ENCODE measurements at places on chromosomes 6 and 20.

GRCh38 chr6:41132254-41132653, 21.9 kb downstream of the TREML1 start:
- DNase-seq: no peak

DNA sequence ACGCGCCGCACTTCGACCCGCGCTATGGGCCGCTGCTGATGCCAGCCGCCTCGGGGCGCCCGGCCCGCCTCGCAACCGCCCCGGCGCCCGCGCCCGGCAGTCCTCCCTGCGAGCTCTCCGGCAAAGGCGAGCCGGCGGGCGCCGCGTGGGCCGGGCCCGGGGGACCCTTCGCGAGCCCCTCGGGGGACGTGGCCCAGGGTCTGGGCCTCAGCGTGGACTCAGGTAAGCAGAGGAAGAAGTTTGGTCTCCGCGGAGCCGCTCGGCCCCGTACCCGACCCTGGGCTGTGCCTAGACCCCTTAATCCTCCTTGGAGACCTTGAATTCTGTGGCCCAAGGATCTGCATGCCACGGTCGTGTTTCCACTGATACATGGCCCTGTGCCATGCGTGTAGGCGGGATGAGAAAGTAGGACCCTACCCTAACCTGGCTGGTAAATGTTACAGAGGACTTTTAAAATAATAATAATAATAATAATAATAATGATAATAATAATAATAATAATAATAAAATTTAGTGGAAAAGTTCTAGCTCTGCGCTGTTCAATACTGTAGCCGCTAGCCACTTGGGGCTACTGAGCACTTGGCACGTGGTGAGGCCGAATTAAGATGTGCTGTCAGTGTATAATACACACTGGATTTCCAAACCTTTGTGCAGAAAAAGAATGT, 5.6 kb downstream of the VGLL2 start:
- DNase-seq: no peak

- no peak for DNase-seq
These were observed 45.2 kb upstream of the RALY start for GRCh38 chr20:33948480-33948879.

- DNase-seq: no peak
These were observed 28.3 kb downstream of the NSFL1C start for GRCh38 chr20:1438361-1438760.

- DNase-seq: no peak
These were observed 15.2 kb downstream of the EIF2S2 start for GRCh38 chr20:34096699-34097444.

GRCh38 chr20:49541733-49542513, 26.0 kb downstream of the PTGIS start:
- peak; percentile 48 for DNase-seq

- no peak for DNase-seq
These were observed 184.4 kb upstream of the ZNF217 start for GRCh38 chr20:53778041-53778516.

- no peak for DNase-seq
These were observed 13.3 kb upstream of the SLC2A12 start for GRCh38 chr6:134065706-134066105.

- no peak for DNase-seq
These were observed 20.3 kb downstream of the ZMYND8 start for GRCh38 chr20:47336129-47336754.

DNA sequence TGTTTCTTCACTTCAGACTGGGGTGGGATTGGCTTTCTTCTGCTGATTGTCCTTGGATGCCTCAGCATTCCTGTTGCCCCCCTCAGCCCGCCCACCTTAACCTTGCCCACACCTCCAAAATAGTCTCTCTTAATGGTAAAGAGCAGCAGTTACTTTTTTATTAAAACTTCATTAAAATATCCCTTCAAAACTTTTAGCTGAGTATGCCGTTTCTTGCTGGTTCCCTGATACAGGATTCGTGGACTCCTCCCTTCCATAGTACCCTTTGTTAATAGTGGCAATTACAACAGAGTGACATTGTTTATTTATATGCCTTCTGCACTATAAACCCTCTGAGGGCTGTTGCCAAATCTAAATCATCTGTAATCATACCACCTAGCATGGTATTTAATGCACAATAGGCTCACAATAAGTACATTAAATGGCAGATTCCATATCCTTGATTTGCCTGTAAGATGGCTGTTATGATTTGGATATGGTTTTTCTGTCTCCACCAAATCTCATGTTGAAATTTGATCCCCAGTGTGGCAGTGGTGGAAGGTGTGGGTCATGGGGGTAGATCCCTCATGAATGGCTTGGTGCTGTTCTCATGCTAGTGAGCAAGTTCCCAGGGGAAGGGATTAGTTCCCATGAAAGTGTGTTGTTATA, 3.5 kb upstream of the MOCS1 start:
- no peak for DNase-seq

DNA sequence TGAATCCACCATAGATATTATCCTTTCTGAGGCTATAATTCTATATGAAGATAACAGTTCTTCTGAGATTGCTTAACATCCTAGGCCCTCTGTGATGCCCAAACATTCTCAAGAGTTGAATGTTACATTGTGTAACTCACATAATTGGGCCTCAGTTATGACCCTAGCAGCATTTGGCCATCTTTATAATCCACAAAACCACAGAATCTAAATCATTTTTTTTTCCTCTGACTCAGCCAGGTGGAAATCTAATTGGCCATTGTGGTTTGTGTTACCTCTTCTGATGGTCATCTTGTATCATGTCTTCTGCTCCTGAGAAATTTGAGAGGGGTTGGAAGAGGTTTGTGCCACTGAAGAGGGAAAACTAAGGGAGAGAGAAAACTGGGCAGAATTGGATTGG, 99.5 kb downstream of the LINC00237 start:
- DNase-seq: no peak

DNA sequence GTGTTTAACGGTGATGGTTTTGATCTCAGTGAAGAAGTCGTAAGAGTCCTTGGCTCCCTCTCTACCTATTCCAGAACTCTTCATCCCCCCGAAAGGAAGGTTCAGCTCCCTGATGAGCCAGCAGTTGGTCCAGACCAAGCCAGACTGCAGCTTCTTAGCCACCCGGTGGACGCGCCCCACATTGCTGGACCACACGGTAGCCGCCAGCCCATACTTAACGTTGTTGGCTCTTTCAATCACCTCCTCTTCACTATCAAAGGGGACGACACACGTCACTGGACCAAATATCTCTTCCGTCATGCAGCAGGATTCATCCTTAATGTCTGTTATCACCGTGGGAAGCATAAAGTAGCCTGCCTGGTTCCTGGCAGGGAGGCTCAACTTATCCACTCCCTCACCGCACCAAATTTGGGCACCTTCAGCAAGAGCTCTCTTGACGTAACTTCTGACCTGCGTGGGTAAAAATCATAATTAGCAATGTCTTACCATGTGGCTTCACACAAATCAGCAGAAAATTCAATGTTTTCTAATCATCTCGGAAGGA, 31.4 kb downstream of the ALDH8A1 start:
- no peak for DNase-seq

DNA sequence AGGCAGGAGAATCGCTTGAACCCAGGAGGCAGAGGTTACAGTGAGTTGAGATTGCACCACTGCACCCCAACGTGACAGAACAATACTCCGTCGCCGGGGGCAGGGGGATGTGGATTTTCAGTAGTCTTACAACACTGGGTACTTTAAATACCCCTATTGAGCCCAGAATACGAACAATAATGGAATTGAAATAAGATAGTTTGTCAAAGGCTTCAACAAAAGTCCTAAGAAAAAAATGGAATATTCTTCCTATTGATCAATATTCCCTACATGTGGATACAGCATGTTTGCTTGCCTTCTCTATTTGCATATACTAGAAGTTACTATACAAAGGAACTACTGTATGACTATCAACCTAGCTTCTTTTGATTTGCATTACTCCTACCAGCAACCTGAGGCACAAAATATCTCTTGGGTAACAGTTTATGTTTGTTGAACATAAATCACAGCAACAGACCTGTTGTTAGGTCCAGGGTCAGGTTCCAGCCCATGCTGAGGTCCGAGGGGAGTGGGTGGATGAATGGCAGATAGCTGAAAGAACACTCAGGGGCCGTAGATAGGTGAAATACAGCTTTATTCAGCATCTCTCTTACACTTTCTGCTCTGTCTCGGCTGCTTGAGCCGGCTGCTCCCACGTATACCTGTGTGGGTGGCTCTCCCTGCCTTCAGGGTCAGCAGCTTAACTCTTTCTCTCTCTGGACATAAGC, 23.8 kb downstream of the MAN1A1 start:
- no peak for DNase-seq

DNA sequence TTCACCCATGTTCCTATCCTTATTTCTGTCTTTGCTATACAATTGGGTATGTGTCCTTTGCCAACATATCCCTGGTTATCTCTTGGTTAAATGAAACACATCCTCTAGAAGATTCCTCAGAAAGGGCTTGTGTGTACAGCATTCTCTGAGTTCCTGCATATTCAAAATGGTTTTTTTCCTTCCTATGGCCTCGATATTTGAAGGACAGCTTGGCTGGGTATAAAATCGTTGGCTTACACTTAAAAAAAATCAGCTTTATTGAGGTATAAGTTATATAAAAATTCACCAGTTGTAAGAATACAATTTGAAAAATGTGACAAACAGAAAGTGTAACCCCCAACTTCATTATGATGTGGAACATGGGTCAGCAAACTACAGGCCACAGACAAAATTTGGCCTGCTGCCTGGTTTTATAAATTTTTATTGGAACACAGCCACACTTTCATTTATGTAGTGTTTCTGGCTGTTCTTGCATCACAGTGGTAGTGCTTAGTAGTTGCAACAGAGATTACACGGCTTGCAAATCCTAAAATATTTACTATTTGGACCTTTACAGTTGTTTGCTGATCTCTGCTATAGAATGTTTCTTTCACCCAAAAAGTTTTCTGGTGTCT, 16.7 kb downstream of the PCMT1 start:
- no peak for DNase-seq

- DNase-seq: no peak
These were observed 58.9 kb downstream of the KIZ start for GRCh38 chr20:21184819-21185218.

- DNase-seq: no peak
These were observed 642 bp downstream of the GZF1 start for GRCh38 chr20:23362392-23363256.

DNA sequence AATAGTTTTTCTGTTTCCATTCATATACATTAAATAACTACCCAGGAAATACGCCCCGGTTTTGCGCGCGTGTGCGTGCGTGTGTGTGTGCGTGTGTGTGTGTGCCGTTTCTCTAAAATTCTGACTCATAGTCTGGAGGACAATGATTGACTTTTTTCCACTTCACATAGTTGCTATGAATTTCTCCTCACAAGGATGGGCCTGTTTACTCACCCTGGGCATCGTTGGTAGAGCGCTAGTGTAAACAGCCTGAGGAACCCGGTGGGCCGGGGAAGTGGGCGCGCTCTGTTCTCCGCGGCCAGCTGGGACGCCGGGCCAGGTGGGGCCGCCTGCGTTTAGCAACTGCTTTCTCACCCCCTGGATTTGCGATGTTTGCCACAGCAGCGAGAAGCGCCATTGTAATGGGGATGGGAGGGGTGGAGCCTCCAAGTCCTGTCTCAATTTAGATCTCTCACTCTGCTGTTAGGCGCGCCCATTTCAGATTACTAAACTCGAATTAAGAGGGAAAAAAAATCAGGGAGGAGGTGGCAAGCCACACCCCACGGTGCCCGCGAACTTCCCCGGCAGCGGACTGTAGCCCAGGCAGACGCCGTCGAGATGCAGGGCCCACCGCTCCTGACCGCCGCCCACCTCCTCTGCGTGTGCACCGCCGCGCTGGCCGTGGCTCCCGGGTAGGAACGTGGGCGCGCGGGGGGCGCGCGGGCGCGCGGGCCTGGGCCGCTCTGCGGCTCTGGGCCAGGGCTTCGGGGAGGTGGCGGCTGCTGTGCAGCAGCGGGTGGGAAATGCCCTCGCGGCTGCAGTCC, at the start of gene CD109:
Gene CD109, plus strand, starts transcription at position 585 of the 803 bp plus-strand sequence. Its CDS starts 13 bp downstream, at position 598.
- DNase-seq: peak; percentile 57

DNA sequence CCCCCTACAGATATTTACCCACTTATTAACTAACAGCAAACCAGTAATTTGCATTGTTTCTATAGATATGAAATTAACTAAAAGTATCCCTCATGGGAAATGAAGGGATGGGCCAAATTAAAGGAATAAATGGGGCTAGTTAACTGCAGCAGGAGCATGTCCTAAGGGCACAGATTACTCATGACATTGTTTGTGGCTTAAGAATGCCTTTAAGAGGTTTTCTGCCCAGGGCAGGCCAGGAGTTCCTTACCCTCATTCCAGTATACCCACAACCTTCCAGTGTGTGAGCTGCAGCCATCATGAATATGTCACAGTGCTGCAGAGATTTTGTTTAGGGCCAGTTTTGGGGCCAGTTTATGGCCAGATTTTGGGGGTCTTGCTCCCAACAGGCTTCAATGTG, 1101.9 kb downstream of the PRIM2 start:
- no peak for DNase-seq

- no peak for DNase-seq
These were observed 268.6 kb downstream of the DLL1 start for GRCh38 chr6:170022291-170022722.

DNA sequence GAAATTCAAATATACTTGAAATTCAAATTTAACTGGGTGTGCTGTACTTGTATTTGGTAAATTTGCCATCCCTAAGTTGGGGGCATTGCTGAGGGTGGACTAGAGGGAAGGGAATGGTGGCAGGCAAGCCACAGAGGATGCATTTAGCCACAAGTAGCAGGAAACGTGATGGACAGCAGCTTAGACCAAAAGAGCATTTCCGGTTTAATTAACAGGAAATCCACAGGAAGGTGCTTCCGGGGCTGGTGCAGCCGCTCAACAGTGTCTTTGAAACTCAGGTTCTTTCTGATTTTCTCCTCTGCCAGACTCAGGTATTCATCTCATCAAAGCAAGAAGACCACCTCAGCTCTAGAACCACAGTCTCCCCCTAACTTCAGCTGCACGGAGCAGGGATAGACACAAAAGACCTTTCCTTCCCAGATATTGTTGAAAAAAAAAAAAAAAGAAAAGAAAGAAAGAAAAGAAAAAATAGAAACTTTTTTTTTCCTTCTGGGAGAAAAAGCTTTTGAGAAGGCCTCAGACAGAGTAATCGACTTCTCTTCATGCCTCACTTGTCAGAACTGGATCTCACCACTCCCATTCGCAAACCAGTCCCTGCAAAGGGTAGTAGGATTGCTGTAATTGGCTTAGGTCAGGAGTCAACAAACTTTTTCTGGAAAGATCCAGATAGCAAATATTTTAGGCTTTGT, 8.0 kb upstream of the BCAS1 start:
- DNase-seq: peak; percentile 5

- DNase-seq: no peak
These were observed 35.8 kb downstream of the PHIP start for GRCh38 chr6:79042088-79042798.

Measured in stimulated activated CD8-positive, alpha-beta memory T cell treated with anti-CD3 and anti-CD28 coated beads, Interleukin-7, amount 100 ng/mL, for 4 hours (primary cell).